ENCODE measurements at places on chromosomes 5 and 9.

- no peak for DNase-seq
Observed at GRCh38 chr9:138098908-138099791, 221.6 kb downstream of the CACNA1B start.

DNA sequence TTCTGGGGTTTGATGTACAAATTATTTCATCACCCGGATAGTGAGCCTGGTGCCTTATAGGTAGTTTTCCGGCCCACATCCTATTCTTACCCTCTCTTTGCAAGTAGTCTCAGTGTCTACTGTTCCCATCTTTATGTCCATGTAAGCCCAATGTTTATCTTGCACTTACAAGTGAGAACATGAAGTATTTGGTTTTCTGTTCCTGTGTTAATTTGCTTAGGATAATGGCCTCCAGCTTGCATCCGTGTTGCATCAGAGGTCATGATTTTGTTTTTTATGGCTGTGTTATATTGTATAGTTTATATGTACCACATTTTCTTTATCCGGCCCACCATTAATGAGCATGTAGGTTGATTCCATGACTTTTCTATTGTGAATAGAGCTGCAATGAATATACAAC lies 136.5 kb downstream of the PRR16 start:
- no peak for DNase-seq

DNA sequence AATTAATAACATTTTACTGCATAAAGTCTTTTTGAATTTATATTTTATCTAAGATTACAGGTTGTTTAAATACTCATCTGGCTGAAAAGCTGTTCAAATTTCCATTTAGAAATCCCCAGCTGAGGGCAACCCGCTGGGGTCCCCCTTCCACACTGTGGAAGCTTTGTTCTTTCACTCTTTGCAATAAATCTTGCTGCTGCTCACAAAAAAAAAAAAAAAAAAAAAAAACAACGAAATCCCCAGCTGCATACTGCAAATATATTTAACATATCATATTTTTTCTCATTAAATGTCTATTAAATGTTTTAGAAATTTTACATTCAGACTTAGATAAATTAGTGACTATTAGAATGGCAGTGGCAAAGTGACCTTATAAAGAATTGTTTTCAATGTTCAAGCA lies 172.2 kb downstream of the NFIB start:
- no peak for DNase-seq

GRCh38 chr9:133882849-133883755 lies 109.0 kb downstream of the VAV2 start:
- DNase-seq, result no peak

DNA sequence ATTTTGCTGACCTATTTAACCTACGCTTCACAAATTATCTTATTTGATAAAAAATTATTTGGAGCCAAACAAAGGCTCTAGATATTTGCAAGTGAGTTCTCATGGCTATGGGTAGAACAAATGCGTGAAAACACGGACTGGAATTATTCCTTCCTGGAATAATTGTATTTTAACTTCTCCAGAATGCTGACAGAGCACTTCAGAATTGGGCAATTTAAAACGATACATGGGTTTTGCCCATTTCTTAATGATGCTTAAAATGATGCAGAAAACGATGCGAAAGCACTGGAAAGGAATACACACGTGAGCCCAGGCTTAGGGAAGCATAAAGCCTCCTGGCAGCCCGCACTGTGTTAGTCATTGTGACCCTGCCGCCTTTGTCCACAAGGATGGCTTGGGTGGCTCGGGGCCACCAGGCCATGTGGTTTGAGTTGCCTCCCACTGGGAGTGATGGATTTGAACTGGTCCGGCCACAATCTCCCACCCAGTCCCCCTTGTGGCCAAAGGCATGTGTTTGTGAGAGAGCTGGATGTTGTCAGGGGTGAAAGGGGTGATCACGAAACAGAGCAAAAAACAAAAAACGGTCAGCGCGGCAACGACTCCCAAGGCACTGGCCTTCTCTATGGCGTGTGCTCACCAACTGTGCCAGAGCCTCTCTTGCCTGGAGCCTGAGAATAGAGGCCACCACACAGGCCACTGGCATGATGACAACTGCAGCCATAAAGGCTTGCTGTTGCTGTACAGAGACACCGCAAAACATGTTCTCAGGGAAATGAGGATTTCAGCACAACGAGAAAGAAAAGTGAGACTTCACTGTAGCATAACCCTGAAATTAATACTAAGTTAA lies 234.2 kb upstream of the ADAMTS16 start:
- DNase-seq, result no peak

Measured in NCI-H187 treated with DMSO at 0.1 percent for 48 hours (cell line).